ENCODE measurements at places on chromosomes 11 and 22.

DNA sequence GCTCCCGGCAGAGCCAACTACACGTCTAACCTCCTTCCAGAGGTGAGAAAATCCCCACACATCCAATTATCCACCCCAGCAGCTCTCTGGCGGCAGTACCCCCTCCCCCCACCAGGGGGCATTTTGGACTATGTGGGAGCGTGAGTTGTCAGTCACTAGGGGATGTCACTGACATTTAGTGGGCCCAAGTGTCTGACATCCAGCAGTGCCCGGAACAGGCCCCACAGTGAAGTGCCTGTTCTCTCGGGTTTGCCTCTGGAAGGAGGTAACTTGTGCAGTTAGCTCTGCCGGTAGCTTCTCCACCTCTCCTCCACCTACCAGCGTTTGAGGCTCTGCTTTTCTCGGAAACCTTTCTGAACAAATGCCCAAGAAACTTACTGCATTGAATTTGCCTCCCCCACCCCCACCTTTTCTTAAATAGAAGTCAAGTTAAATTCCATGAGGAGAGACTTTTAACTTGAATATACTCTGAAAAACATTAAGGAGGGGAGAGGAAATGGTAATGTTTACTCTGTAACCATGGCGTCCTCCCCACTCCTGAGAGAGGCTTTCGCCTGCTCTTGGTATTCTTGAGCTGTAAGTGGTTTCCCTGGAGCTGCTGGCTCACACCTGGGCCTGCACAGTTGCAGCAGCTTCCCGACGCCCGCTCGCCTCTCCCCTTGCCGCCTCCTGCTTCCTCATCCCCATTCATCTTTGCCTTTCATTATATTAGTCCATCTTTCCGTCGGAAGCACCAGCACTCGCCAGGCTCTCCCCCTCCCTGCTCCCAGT lies 112.8 kb downstream of the WNT7B start:
- peak; percentile 57 for DNase-seq

DNA sequence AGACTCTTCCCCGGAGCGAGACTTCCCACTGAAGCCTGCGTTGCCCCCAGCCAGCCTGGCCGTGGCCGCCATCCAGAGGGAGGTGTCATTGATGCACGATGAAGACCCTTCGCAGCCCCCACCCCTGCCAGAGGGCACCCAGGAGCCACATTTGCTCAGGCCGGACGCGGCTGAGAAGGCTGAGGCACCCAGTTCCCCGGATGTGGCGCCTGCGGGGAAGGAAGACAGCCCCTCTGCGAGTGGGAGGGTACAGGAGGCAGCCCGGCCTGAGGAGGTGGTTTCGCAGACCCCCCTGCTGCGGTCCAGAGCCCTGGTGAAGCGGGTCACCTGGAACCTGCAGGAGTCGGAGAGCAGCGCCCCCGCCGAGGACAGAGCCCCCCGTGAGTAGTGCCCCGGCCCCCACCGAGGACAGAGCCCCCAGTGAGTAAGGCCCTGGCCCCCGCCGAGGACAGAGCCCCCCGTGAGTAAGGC lies 6.4 kb downstream of the IRF7 start:
- no peak for DNase-seq

DNA sequence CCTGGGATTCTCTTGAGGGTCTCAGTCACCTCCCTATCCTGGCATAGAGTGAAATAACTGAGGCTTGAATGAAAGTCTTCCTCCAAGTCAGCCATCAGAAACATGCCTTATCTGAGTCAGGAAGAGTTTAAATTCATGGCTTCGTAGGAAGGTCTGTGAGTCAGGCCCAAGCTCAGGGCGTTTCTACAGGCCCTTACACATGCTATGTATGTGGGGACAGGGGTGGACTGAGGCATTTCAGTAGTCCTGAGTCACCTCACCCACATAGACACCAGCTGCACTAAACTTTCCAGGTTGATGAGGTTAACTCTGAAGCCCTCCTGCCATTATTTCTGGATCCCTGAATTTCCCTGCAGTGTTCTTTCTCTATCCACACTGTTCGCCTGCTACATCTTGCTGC lies 134.6 kb upstream of the RCN1 start:
- no peak for DNase-seq

DNA sequence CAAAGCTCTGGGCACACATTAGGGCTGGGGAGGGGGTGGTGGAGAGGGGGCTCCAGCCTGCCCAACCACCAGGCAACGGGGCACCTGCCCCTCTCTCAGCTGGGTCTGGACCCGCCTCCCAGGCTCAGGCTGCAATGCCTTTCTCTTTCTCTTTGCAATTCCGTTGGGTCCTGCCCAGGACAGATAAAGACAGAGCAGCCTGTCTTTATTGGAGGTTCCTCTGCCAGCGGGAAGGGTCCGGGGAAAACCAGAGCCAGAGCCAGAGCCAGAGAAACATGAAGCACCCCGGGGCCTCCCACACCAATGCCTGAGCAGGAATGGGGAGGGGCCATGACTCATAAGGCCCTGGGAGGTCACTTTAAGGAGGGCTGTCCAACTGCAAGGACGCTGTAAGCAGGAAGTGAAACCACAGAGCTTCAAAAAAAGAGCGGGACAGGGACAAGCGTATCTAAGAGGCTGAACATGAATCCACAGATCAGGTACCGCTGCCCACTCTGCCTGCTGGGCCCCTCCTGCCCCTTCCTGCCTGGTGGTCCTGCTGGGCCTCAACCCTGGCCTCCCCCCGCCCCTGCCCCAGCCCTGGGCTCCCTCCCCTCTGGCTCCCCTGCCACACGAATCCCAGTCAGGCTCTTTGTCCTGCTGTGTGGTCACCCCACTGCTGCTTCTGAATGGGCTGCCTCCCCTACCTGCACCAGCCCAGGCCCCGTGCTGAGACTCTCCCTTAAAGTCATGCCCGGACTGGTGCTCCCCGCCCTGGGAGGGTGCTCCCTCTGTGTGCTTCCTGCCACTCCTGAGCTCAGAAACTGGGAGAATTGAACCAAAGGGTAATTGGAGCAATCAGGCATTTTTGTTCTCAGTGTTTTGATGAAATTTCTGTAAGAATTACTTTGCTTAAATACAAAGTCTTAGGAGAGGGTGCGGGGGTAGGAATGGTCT lies at the start of gene APOBEC3B:
Gene APOBEC3B (plus strand): TSS at position 356 of the 936 bp plus-strand sequence. CDS start 107 bp downstream, at position 463.
- DNase-seq: peak; percentile 67

- no peak for DNase-seq
Observed at GRCh38 chr11:78499971-78500370, 74.7 kb downstream of the NARS2 start.

- no peak for DNase-seq
Observed at GRCh38 chr11:82981852-82982251, 80.3 kb downstream of the DDIAS start.

- no peak for DNase-seq
Observed at GRCh38 chr22:49325531-49326395, 501.9 kb downstream of the BRD1 start.

GRCh38 chr22:17990147-17990546 lies 34.2 kb downstream of the MICAL3 start:
- no peak for DNase-seq

DNA sequence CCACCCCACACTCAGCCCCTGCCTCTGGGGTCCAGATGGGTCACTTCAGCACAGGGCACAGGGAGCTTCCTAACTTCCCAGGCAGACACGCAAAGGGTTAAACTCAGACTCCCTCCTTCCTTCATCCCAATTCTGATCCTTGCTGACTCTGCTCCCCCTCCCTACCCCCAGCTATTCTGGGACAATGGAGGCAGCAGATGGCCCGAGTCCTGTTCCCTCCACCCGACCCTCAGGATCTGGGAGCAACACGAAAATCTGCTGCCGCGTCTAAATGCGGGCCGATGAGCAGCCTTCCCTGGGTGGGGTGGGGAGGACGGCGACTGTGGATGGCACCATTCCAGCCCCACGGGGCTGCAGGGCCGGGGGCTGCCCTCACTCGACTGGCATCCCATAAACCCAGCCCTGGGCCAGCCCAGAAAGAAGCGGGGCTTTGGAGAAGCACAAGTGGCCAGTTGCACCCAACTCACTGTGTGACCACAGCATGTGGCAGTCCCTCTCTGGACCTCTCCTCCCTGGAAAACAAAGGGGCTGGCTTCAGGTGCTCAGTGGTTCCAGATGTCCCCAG lies 18.7 kb downstream of the MFNG start:
- no peak for DNase-seq

GRCh38 chr22:23715806-23716375 lies 25.1 kb downstream of the RGL4 start:
- no peak for DNase-seq

DNA sequence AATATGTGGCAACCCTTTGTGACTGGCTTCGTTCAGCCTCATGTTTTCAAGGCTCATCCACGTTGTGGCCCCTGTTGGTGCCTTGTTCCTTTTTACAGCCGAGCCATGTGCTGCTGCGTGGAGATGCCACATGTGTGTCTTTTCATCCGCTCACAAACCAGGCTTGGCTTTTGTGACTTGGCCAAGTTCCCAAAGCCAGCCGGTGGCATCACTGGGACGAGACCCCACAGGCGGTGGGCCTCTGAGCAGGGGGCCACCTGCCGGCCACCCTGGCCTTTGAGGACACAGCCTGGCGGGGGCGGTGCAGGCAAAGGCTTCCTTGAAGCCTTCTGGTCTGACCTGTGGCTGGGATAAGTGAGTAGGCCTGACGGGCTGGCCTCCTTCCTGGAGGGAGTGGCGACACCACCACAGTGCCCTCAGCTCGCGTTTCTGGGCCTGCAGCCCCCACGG lies 10.5 kb downstream of the GRK2 start:
- no peak for DNase-seq

DNA sequence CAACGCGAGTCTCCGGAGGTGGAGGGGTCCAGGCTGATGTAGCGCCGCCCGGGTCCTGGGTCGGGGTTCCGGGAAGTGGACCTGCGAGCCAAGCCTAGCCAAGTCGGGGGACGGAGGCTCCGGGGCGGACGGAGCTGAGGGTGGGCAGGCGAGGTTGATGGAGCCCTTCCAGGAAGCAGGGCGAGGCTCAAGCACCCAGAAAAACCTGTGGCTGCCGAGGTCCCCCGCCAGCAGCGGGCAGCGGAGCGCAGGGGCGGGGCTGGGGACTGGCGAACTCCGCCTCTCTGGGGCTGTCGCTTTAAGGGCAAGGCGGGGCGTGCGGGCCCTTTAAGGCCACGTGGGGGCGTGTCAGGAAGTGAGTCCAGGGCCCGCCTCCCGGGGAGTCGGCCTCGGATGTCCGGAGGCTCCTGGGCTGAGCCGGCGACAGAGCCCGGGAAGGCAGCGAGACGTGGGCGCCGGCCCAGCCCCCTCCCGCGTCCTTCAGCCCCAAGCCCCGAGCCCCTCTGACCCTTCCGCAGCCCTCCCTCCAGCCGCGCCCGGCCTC lies at the start of gene SLC35C1:
Gene SLC35C1 (plus strand): TSS at position 389 of the 544 bp plus-strand sequence. CDS start 653 bp downstream, outside the sequence.
- DNase-seq: peak; percentile 98

- DNase-seq: no peak
Observed at GRCh38 chr11:13046637-13047570, 37.8 kb downstream of the RASSF10 start.

GRCh38 chr11:62676698-62677097 lies 2.2 kb downstream of the UBXN1 start:
- DNase-seq: no peak

DNA sequence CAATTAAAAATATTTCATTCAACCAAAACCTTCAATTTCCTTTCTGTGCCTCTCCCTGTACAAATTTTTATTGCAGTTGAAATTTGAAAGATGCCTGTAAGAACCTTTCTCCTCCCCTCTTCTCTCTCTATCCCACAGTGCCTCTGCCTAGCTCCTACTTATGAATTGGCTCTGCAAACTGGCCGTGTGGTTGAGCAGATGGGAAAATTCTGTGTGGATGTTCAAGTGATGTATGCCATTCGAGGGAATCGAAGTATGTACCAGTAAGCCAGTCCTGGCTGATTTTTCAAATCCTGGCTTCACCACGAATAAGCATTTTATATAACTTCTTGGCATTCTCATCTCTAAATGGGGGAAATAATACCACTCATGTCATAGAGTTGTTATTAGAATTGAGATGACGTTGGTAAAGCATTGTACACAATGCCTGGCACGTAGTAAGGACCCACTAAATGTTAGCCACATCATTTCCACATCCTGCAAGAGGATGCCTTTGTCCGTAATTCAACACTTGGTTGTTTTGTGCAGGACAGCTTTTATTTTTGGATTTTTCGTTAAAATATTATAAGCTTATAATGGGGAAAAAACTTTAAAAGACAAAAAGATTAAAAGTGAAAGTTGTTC lies 6.0 kb downstream of the DDX25 start:
- no peak for DNase-seq

DNA sequence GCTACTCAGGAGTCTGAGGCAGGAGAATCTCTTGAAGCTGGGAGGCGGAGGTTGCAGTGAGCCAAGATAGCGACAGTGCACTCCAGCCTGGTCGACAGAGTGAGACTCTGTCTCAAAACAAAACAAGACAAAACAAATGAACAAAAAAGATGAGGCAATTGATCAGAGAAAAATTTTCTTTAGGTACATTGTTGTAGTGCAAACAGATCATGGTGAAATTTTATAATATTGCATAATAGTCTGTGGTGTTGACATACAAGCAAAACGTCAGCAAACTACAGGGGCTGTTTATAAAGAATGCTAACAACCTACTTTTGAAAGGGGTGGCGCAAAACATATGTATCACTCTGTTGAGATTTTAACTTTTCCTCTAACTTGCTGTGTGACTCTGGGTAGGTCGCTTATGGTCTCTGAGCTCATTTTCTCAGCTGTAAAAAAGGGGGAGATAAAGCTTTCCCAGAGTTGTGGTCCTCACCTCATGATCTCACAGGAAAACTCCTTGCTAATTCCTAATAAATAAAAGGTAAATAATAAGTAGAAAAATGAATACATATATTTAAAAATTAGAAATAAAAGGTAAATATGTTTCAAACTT lies 64.8 kb upstream of the NUP160 start:
- DNase-seq: no peak
